OCI-LY7 (cell line): ENCODE measurements at places on chromosomes 12 and 14.

DNA sequence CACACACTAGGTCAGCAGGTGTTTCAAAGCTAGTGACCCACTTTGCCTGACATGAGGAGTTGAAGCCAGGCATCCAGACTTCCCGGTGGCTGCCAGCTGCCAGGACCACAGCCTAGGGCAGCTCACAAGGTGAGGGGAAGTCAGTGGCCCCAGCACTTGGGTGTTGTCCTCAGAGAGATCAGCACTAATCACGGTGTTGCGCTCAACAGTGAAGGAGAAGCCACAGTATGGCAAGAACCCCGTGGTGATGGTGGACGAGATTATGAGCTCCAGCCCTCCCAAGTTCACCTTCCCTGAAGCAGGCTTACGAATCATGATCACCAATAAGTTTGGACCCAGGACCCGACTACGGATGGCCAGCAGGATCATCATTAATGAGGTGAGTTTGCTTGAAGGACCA, 59.9 kb upstream of the RIN3 start:
- no peak for DNase-seq

DNA sequence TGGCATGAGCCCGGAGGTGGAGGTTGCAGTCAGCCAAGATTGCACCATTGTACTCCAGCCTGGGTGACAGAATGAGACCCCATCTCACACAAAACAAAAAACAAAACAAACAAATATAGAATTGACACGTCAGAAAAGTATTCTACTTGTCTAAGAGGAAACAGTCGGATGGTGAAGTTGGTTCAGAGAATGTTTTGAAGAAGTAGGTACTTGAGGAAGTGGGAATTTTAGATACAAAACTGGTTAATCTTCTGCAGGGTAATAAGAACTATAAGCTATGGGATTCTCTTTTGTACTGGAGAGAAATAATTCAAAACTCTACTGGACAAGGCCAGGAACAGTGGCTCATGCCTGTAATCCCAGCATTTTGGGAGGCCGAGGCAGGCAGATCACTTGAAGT, 14.6 kb upstream of the TCTN1 start:
- DNase-seq: no peak

DNA sequence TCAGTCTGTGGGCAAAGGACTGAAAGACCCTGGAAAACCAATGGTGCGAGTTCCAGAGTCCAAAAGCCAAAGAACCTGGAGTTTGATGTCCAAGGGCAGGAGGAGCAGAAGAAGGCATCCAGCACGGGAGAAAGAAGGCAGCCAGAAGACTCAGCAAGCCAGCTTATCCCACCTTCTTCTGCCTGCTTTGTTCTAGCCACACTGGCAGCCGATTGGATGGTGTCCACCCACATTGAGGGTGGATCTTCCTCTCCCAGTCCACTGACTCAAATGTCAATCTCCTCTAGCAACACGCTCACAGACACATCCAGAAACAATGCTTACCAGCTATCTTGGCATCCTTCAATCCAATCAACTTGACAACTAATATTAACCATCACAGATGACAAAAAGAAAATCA, 57.2 kb upstream of the CAPRIN2 start:
- no peak for DNase-seq

- no peak for DNase-seq
Observed at GRCh38 chr14:88904206-88904647, 79.8 kb downstream of the TTC8 start.

DNA sequence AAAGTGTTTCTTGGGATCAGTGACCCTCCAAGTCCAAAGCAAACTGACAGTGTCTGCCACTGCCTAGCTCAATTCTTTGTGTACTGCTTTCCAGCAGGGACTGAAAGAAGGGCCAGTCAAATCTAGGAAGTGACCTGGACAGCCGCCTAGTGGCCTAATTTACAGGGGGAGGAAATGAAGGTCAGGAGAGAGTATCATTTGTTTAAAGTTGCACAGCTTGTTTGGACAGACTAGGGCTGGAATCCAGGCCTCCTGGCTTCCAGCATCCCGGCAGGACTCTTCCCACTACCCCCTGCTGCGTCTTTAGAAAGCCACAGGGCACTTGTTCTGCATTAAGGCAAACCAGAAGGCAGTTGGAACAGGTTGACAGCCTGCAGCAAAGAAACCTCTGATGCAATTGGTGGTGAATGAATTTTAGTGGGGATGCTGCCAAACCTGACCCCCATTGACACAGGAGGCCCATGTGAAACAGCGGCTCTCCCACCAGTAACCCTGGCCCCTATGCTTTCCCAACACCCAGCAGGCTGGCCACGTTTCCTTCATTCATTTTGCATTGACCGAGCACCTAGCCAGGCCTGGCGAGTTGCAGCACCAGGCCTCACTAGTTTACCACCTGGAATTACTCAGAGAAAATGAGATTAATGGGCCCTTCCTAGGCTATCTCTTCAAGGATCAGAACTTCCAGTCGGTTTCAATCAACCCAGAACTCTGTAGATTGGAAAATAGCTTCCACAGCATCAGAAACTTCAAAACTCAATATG, 28.2 kb downstream of the GALNT16 start:
- no peak for DNase-seq
